Non-pigmented ciliary epithelial cell (primary cell): ENCODE measurements at places on chromosomes 2 and 18.

GRCh38 chr18:25279556-25279955 lies 72.4 kb downstream of the ZNF521 start:
- DNase-seq = no peak

GRCh38 chr2:216802516-216803215 lies 57.2 kb downstream of the TNP1 start:
- no peak for DNase-seq

- DNase-seq = no peak
Measured at GRCh38 chr2:17263570-17263968, 254.7 kb downstream of the RAD51AP2 start.

GRCh38 chr2:125588780-125589179 lies 1067.2 kb upstream of the GYPC start:
- DNase-seq = no peak

GRCh38 chr2:17637131-17637906 lies 96.8 kb downstream of the VSNL1 start:
- no peak for DNase-seq

DNA sequence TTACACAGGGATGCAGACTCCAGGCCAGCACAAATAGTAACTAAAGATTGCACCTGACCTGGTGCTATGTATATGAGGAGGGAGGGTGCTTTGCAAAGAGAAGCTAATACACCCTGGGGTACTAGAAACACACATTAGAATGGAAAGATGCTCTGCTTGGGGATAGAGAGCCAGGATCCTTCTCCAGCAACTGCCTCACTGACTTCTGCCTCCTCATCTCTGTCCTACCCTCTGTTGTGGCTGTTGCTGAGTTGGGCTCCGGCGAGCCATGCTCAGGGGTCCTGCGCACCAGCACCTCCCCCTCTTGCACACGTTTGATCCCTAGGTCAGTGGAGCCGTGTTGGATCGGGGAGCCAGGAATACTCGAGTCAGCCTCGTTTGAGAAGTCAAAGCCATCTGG lies 23.7 kb upstream of the ORC2 start:
- DNase-seq = no peak

GRCh38 chr2:149040451-149040850 lies 2.0 kb downstream of the LYPD6B start:
- no peak for DNase-seq

GRCh38 chr2:31967790-31968189 lies 43.0 kb downstream of the MEMO1 start:
- DNase-seq = no peak

DNA sequence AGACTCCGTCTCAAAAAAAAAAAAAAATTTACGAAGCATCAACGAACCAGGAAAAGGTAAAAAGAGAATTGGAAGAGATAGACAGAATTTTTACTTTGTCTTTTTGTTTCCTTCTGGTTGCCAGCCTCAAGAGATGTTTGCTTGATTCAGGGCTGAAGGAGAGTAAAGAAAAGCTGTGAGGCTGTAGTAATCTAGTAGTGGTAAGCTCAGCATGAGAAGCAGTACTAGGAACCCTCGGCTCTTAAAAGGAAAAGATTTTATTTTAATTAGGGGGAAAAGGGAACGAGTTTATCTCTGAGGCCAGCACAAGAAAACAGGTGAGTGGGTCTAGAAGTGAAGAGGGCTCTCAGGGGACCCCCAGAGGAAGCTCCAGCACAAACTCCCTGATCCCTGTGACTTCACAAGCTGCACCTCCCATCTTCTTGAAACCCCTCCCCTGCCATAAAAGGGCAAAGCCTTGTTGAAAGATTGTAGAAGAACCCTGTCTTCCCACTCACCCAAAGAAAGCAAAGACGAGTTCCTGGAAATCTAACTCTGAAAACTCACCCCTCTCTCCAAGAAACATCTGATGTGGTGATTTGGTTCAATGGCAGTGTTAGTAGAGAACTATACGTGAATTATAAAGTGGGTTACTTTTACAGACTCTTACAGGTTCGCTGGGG lies 8.6 kb downstream of the RBMS1 start:
- no peak for DNase-seq

DNA sequence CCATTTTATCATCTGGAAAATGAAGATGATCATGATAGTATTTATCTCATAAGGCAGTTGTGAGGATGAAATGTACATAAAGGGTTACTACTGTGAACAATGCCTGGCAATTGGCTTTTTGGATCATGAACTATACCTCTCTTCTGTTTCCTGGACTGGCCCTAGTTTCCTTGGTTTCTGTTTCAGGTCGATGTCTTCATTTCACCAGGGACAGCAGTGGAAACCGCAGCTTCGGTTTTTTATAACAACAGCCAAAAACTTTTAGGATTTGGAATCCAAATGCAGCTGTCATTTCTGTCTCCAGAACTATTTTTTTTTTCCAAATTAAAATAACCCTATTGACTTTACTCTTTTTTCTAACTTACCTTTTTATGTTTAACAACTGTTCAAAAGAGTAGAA lies 425.1 kb downstream of the RND3 start:
- no peak for DNase-seq

GRCh38 chr18:4412286-4412685 lies 42.8 kb downstream of the DLGAP1 start:
- no peak for DNase-seq

DNA sequence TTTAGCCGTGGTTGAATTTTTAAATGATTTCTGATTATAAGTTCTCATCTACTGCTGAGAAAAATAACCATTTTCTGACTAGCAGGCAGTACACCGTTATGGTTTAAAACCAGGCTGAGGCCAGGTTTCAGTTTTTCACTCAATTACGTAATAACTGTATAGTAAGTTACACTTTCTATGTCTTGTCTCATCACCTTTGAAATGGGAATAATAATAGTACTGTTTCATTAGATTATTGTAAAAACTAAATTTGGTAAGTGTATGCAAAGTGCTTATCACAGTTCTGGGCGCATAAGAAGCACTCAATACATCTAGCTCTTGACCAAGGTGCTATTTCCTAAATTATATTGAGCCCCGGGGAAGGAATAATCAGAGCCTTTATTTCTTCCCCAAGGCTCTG lies 76.8 kb downstream of the LIMS1 start:
- DNase-seq = no peak

GRCh38 chr2:203835420-203835819 lies 32.2 kb upstream of the CTLA4 start:
- no peak for DNase-seq

DNA sequence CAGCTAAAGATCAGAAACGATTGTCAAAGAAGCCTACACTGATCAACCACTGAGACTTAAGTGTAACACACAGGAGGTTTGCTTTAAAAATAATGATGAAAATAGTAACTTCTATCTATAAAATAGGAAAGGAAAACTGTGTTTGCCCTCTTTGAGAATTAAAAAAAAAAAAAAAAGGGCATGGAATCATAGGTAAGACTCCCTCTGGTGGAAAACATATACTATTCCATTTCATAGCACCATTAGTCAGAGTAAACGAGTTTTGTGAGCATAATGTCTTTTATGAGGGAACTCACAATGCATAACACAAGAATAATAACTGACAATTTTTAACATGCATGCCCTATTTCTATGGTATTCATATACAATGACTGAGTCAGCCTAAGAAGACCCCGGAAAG lies 36.3 kb downstream of the SLC35F5 start:
- no peak for DNase-seq

GRCh38 chr2:182715121-182715891 lies 751 bp upstream of the DNAJC10 start:
- DNase-seq = no peak

- no peak for DNase-seq
Measured at GRCh38 chr2:106995556-106995955, 109.6 kb upstream of the ST6GAL2 start.

DNA sequence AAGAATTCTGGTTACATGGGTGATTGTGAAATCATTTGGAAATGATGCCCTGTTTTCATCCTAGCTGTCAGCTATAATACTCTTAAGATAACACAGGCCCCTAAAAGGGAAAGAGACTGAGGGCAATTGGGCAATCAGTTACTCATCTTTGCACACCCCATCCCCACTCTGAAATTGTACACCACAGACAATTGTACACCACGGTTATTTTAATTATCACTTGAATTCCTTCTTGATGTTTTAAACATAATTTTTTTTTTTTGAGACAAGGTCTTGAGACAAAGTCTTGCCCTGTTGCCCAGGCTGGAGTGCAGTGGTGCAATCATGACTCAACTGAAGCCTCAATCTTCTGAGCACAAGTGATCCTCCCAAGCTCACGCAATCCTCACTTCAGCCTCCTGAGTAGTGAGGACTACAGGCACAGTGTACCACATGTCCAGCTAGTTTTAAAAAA lies 862.4 kb upstream of the ACVR2A start:
- DNase-seq = peak; percentile 60

GRCh38 chr18:46793565-46793964 lies 36.7 kb upstream of the ST8SIA5 start:
- DNase-seq = no peak

- no peak for DNase-seq
Measured at GRCh38 chr2:239131521-239131920, 269.3 kb downstream of the HDAC4 start.

GRCh38 chr2:153196378-153197058 lies 282.0 kb downstream of the RPRM start:
- no peak for DNase-seq

DNA sequence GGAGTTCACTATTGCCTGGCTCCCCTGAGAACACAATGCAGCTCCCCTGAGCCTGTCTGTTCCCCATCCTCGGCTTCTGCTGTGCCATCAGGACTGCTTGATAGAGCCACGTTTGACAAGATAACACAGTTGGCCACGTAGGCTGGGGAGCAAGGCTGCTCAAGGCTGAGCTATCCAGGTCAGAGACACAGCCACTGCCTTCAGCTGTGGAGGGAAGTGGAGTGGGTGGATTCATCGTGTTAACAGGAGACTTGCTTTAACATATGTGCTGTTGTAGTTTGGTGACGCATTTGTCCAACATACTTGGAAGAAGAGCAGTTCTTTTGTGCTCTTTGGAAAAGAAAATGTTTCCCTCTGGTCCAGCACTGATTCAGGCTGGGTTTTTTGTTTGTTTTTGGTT lies 68.8 kb downstream of the WDSUB1 start:
- DNase-seq = no peak

GRCh38 chr18:7805096-7805495 lies 238.0 kb downstream of the PTPRM start:
- DNase-seq = no peak

GRCh38 chr2:42214669-42215068 lies 45.5 kb downstream of the EML4 start:
- no peak for DNase-seq

GRCh38 chr2:118584062-118584749 lies 263.2 kb downstream of the EN1 start:
- DNase-seq = no peak

GRCh38 chr2:139544186-139544851 lies 764.1 kb upstream of the NXPH2 start:
- no peak for DNase-seq

- DNase-seq = no peak
Measured at GRCh38 chr2:16321872-16322271, 343.8 kb downstream of the CYRIA start.

- DNase-seq = no peak
Measured at GRCh38 chr18:21980744-21981143, 188.6 kb upstream of the GATA6 start.
